ENCODE measurements at places on chromosomes 13 and 19. TPM values are rescaled to one million over a fixed set of nuclear protein-coding genes. Genes with fewer than 3 reads are reported as not detected.

DNA sequence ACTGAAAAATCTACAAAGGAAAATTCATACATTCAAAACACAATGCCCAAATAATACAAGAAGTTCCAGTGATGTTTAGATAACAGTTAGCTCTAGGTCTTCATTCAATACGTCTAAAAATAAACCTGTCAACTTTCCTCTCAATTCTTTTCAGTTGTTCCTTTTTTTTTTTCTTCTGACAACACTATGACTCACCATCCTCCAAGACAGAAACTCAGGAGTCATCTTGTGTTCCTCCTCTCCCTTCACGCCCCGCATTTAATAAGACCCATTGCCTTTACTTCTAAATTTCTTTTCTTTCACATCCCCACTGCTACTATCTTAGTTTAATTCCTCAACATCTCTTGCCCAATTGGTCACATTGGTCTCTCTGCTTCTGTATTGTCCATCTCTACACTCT lies 759.9 kb downstream of the GPC5 start:
- no peaks in the 10 kb centered on the region for H3K36me3 ChIP-seq
- H3K4me1 ChIP-seq, result no peaks in the 10 kb centered on the region
- no peaks in the 10 kb centered on the region for H3K27me3 ChIP-seq

GRCh38 chr13:112200200-112200599 lies 133.3 kb downstream of the SOX1 start:
- DNase-seq, result no peak
- peaks cover 5% of the 10 kb centered on the region for H3K4me1 ChIP-seq
- H3K27ac ChIP-seq, result no peak overlapping the region
- H3K4me3 ChIP-seq, result no peak overlapping the region
- peaks cover 24% of the 10 kb centered on the region for H3K27me3 ChIP-seq
- no peaks in the 10 kb centered on the region for H3K36me3 ChIP-seq

DNA sequence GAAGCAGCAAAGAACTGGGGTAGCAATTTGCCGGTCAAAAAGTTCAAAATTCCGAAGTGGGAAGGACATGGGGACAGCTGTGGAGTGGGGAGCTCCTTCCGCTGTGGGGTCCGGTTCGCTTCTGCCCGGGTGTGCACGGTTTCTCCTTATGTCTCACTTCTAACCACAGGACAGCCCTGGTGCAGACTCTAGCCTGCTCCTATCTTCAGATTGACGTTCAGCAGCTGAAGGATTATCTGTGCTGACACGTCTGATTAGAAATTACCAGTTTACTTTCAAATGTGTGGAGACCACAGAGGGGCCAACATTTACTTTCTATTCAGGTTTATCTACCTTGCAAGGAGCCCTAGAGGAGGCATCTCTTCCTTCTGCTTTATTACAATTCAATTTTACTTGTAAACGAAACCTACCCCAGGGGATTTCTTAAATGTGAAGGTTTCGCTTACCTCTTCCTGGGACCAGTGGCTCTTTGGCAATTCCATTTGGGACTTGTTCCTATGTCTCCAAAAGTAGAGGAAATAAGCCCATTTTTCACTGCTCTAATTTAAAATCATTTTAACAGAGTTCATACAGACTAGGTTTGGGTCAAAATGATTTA lies 27.3 kb downstream of the LHFPL6 start:
- peak overlapping the region; percentile 16 for H3K4me3 ChIP-seq
- H3K27me3 ChIP-seq, result no peaks in the 10 kb centered on the region
- peaks cover 51% of the 10 kb centered on the region for H3K4me1 ChIP-seq
- H3K27ac ChIP-seq, result peak overlapping the region; percentile 16

GRCh38 chr13:53028637-53029203 lies at the start of gene OLFM4:
TSS of gene OLFM4 (plus strand) at chr13:53028813. CDS start at chr13:53028837, 24 bp downstream.
- no peak within 1 kb of the TSS for H3K27ac ChIP-seq
- H3K4me1 ChIP-seq, result no peaks in the 10 kb centered on the region
- H3K36me3 ChIP-seq, result no peaks in the 10 kb centered on the region
- DNase-seq, result no peak
- H3K27me3 ChIP-seq, result peaks cover under 1% of the 10 kb centered on the region

DNA sequence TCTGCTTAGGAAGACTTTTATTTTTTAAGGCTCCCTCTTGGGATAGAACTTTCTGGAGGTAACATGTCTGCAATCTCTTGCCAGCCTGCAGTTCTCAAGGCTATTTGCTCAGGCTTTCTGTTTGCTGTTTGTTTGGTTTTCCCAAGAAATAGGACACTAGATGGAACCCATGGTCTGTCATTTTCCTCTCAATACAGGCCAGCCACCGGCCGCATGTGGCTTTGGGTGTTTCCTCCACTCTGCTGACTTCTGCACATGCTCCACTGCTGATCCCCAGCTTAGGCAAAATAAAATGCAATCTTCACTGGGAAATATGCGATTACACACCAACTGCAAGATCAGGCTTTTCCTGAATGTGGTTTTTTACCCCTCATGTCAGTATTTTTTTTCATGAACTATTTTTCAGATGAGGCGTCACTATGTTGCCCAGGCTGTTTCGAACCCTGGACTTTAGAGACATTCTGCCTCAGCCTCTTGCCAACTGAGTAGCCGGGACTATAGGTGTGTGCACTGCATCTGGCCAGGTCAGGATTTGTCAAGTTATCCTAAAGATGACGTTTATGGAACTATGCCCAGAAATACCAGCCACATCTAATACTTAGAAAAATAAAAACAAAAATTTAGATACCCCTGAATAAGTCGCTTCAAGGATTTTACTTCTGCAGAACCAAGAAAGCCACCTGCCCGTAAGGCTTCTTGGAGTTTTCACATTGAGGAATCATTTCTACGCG lies 94.3 kb upstream of the PABPC3 start:
- no peaks in the 10 kb centered on the region for H3K36me3 ChIP-seq
- peaks cover 26% of the 10 kb centered on the region for H3K27me3 ChIP-seq
- DNase-seq, result no peak
- H3K27ac ChIP-seq, result no peak overlapping the region
- no peaks in the 10 kb centered on the region for H3K4me1 ChIP-seq

The ATP13A1 gene
- total RNA-seq, result 38.6 TPM

The IL11 gene
- not detected for total RNA-seq

The ATP12A gene
- total RNA-seq, result not detected

Measured in heart left ventricle (tissue), 16 donors.